SJCRH30 (cell line): ENCODE measurements at places on chromosomes 2 and 18.
A peak's percentile ranks its signal among the peaks of the same experiment; 100 is the strongest.

GRCh38 chr2:17540093-17540812 lies at the start of gene VSNL1:
TSS of gene VSNL1 (plus strand) at chr2:17540696. CDS start at chr2:17592075, 51,379 bp downstream.
- no peak for DNase-seq

GRCh38 chr2:28952836-28953211 lies 28.3 kb upstream of the TOGARAM2 start:
- DNase-seq: peak; percentile 31

DNA sequence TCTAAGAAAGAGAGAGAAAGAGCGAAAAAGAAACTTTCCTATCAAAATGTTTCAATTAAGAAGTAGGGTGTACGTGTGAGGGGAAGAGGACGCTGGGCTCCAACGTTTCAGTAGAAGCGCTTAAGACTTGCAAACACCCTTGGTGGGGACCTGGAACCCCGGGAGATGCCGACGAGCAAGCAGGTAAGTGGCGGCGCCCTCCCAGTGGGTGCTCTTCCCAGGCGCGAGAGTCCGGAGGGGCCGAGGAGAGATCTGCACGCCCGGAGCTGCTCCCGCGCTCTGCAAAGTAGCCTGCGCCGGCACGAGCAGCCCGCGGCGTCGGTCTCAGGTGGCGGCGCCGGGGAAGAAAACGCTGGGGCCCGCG lies 678 bp upstream of the OTX1 start:
- DNase-seq: no peak

DNA sequence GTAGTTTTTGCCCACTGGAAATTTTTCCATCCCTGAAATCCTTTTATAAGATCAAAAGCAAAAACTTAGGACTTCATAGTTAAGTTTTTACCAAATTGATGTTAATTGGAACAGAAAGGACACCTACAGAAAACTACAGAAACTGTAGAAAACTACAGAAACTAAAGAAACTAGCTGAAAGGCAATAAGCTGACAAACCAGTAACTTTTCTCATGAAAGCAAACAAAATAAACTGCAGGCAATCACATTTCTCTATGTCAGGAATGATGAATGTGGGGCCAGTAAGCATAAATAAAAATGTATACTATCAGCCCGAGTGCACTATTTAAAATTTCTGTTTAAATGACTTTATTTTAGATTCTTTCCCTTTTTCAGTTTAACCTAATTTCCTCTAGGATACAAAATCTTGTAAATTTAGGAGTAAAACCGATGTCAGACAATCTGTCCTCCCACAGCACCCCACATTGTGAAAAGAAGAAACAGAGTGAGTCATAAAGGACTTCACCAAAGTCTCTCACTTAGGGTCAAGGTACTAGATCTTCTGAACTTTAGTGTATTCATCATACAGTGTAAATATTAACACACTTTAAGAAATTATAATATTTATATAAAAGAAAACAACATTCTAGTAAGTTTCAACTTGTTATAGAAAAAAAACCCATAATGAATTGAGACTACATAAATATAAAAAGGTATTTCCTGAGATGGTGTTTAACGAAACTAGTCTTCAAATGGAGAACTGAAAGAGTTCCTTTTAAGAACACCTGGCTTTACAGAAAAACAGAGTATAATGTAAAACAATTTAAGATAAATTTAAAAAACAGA lies 46.6 kb downstream of the USP40 start:
- no peak for DNase-seq

- no peak for DNase-seq
These were observed 57.4 kb upstream of the APCDD1 start for GRCh38 chr18:10397004-10397403.

GRCh38 chr18:36601316-36601715 lies 227.5 kb downstream of the TPGS2 start:
- no peak for DNase-seq

GRCh38 chr18:36576339-36576738 lies 252.5 kb downstream of the TPGS2 start:
- DNase-seq: no peak

- no peak for DNase-seq
These were observed 383.5 kb upstream of the LYPD1 start for GRCh38 chr2:133053541-133053940.

DNA sequence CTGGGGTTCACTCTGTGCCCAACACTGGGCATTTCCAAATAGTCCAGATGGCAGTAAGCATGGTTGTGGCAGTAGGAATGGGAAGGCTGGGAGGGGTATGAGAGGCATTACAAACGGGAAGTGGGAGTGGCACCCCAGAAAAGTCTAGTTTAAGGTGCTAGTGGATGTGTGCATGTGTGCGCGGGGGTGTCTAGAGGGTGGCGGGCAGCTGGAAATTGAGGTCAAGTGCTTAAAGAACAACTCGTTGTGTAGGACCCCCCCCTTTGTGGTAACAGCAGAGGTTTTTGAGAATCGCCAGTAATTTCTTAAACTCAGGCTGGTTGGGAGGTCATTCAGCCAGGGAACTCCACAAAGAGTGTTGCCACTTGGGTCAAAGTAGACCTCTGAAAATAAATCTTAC lies 69.9 kb downstream of the RHBDD1 start:
- DNase-seq: no peak

DNA sequence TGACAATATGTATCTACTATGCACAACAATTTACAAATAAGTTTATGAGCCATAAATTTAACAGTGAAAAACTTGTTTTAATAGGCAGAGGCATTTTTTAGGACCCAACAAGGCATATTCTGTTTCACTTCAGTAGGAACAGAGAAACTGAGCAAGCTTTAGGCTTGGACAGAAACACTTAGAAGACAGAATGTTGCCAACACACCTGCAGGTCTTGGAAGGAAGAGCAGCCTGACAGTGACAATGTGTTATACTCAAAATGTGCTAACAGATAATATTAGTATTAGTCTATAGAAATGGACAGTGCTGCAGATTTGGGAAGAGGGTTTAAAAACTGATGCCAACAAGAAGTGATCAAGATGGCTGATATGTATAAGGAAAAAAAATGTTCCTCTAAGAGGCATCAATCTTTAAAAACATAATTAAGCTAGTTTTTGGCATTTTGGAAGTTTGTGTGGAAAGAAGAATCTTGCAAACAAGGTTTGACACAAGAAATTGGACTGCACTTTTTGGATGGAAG lies 297.1 kb upstream of the FSIP2 start:
- DNase-seq: no peak

GRCh38 chr2:32772638-32773447 lies 145.0 kb downstream of the TTC27 start:
- DNase-seq: peak; percentile 55

DNA sequence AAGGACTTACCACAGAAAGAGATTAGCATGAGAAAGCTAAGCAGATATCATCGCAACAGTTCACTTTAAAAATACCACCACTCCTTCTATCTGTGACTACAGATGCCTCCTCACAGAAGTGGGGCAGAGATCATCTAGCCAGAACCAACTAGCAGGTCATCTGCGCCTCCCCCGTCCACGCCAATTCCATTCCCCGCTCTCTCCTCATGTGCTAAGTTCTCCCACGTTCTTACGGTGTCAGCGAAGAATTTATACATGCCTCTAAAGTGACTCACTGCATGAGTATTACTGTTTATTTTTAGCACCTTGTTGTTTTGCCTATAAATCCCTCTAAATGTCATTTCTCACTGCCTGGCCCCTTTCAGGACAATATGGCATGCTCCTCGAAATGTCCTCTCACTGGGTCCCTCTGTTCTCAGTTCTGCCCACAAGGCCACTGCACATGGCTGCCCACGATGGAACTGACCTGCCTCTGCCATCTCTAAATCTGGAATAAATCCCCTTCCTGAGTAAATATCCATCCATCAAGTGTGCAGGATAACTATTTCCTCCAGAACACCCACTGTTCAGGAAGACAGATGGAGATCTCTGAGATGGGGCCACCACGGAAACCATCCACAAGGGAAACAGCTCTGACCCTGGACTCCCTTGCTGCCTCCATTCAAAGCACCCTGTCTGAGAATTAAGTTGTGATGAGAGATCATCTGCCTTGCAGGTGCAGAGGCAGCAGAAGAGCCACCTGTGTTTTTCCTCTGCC lies 137.7 kb downstream of the IRS1 start:
- no peak for DNase-seq

DNA sequence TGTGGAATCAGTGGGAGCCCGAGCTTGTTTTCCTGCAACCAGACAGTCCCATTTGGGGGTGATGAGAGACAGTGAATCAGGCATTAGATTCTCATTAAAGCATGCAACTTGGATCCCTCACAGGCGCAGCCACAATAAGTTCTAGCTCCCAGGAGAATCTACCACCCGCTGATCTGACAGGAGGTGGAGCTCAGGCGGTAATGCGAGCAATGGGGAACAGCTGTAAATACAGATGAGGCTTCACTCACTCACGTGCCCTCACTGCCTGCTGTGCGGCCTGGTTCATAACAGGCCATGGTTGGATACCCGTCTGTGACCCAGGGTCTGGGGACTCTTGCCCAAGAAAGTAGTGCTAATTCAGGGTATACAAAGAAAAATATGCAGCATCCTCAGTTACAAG lies 144.8 kb upstream of the RGPD4 start:
- peak; percentile 86 for DNase-seq

DNA sequence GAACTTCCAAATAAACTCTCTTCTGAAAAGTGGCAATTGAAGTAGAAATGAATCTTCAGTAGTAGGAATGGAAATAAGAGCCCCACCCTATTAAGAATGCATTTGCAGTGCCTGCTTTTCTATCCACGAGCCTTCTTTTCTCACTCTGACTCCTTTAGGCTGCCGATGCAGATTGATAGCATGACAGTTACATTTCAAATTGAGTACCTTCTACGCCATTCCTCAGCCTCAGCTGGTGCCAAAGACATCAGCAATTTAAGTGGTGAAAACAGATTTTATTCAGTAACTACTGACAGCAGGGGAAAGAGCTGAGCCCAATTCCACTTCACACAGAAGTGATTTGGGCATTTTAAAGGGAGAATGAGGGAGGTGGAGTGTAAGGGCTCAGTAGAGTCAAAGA lies 85.5 kb downstream of the PTH2R start:
- no peak for DNase-seq

DNA sequence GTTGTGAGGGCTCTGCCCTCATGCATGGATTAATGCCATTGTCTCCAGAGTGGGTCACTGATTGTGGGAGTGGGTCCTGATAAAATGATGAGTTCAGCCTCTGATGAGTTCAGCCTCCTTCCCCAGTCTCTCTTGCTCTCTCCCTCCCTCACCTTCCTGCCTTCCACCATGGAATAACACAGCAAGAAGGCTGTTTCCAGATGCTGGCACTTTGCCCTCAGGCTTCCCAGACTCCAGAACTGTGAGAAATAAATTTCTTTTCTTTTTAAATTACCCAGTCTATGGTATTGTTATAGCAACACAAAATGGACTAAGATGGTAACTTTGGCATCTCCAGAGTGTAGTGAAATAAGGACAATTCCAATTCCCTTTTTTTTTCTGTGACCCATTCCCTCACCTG lies 47.1 kb upstream of the MAP4K3 start:
- no peak for DNase-seq

DNA sequence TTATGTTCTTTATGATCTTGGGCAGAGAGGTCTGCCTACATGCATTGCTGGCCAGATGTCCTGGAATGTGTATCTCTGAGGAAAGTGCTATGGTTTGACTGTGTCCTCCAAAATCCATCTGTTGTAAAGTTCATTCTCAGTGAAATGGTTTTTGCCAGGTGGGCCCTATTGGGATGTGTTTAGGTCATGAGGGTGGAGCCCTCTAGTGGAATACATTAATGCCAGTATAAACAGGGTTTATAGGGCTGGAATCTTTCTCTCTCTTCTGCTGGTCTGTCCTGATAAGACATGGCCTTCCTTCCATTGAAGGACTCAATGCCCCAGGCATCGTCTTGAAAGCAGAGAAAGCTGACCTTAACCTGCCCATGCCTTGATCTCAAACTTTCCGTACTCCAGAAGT lies 258.5 kb downstream of the RPIA start:
- no peak for DNase-seq

DNA sequence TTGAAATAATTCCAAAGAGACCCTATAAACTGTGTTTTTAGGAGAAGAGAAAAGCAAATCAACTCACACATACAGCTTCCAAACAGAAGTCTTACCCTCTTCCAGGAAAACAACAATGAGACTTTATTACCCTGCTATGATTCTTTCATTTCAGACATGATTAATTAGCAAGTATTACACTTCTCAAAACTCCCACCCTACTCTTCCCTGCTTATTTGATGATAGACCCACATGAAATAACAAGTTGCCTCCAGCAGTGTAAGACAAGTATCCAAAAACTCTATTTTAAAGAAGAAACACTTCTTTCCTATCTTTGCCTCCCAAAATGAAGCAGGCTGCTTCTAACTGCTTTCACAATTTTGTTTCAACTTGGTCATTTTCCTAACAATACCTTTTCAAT lies 4.1 kb downstream of the FIGN start:
- peak; percentile 14 for DNase-seq

DNA sequence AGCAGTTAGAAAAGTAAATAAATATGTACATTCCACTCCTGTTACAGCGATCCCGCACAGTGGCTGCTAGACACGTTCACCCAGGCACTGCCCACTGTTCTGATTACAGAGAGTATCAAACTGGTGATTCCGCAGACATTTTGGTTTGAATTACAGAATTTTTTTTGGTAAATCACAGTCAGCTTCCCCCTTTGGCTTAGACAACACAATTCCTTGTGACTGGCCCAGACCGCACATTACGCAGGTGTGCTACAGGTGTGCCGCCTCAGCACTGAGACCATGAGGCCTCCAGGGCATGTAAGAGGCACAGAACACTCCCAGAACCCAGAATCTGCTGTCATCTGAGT lies 112.3 kb downstream of the PXDN start:
- DNase-seq: no peak

- DNase-seq: no peak
These were observed 378.6 kb upstream of the SLC14A2 start for GRCh38 chr18:45236676-45237075.

GRCh38 chr2:96808176-96808837 lies 7.8 kb upstream of the CNNM3 start:
- DNase-seq: no peak

DNA sequence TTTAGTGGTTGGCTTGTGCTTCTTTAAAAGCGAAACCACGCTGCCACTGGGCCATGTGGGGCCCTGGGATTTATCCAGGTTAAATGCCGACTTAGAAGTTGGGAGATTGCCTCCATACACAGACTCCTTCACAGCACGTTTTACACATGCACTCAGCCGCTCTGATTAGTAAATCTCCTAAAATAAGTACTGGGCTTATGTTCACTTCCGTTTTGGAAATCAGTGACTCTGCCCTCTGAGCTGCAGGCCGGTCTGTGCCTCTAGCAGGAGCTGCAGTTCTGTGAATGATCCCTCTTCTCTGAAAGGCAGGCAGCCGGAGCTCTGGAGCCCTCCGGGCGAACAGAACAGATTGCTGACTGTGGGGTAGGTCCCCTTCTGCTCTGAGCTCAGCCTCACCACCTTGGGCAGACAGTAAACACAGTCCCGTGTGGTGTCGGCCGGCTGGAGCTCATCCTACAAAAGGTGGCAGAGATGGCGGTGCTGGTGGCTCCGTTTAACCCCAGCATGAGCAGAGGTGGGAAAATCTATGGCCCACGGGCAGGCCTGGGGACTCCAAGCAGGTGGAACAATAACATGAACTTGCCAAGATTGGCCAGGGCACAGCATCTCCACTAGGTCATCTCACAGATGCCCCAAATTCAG lies 9.8 kb upstream of the RAB17 start:
- peak; percentile 80 for DNase-seq
